ENCODE measurements at places on chromosomes 2 and 18.

- DNase-seq = no peak
These were observed 233.0 kb downstream of the PIEZO2 start for GRCh38 chr18:10916387-10916786.

DNA sequence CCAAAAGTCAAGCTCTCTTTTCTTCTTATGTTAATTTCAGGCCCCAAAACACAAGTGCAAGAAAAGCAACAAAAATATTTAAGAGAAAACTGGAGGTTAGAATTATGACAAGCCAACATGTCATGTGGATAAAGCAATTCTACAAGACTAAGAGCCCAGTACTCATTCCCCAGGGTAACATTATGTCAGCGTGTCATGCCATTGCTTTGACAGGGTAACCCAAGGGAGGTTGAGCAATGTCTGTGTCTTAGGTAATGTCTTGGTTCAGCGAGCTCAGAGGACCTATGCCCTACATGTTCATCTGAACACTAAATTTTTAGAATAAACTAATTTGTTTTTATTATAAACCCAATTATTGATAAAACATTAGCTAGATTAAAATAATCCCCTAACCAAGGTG lies 173.2 kb upstream of the ZNF804A start:
- DNase-seq = no peak

DNA sequence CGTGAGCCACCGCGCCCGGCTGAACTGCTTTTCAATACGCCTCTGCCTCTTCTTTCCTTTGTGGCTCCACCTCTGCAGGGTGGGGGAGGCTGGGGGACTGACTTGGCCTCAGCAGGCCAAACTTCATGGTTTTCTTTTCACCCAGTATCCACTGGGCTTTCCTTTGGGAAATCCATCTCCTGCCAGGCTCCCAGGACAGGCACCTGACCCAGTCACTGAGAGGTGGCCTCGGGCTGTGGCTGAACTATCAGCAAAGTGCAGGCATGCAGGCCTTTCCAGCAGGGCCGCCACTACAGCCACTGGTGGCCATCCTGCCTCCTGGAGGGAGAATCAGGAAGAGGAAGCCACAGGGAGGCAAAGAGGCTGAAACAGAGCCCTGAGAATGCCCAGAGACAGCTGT lies 33.4 kb upstream of the SEMA4C start:
- no peak for DNase-seq

DNA sequence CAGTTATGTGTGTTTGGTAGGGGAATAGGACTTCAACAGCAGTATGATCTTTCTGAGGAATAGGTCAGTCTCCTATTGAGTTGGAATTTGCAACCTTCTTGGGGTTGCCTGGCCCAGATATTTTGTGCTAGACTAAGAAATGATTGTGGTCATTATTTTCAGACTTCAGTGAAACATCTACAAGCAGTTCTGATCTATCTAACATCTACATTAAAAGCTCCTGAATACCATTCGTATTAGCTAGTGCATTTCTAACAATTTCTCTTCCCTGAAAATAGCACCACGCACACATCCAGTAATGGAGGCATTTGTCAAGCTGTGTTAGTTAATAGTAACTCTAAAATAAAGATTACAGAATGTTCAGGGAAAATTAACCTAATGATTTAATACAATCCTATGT lies 179.3 kb downstream of the FIGN start:
- no peak for DNase-seq

GRCh38 chr18:54875063-54875462 lies 46.8 kb downstream of the RAB27B start:
- no peak for DNase-seq

GRCh38 chr2:42095923-42096408 lies 48.1 kb downstream of the PKDCC start:
- DNase-seq = peak; percentile 62
